ENCODE measurements at places on chromosomes 6 and 20.
A peak's percentile ranks its signal among the peaks of the same experiment; 100 is the strongest.

- no peak for DNase-seq
Observed at GRCh38 chr6:9999796-10000195, 415.1 kb downstream of the TFAP2A start.

DNA sequence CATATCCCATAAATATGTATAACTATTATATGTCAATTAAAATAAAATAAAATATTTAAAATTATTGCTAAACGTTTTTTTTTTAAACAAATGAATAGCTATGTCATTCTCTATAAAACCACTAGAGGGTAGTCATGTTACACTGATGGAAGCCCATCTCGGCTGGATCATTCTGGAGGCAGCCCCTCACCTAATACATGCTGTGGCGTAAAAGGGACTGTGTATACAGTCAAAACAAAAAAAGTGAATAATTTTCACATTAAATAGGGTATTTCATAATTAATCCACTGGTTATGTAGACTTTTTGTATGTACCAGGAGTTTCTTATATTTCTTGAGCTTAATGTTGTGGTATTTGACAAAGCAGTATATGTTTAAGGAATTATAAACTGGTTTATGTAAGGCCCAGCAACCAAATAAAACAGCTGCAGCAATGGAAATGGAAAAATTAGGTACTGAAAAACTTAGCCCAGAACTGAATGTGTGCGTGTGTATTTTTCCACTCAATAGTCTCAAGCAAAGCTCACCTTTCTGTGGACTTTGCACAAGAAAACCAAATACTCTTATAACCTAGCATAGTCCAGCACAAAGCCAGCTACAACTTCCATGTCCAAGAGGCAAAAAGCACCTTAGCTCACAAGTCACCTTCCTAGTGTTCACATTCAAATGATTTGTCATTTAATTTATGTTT is 81.7 kb downstream of the COL9A1 start:
- DNase-seq, result no peak

- peak; percentile 38 for DNase-seq
Observed at GRCh38 chr6:81515562-81516453, 236.7 kb downstream of the TENT5A start.

- no peak for DNase-seq
Observed at GRCh38 chr6:28884423-28885131, 39.2 kb downstream of the TRIM27 start.

GRCh38 chr6:42017021-42017643 is 33.2 kb upstream of the TAF8 start:
- peak; percentile 41 for DNase-seq

DNA sequence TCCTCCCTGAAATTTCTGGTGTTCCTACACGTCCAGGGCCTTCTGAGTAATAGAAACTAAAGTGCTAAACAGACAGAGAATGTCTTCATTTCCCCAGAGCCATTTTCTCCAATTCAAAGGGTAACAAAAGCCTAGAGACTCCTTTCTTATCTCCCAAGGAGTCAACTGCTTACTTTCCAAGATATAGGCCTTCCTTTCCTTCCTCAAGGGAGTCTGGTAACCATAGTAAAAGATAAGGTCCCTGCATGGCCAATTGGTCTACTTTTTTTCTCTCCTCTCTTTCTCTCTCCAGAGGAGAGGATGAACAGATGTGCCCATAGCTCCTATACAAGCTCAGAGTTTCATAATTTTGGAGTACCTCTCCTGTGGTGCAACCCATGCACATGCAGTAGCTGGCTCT is 185.7 kb downstream of the ASCC3 start:
- no peak for DNase-seq

DNA sequence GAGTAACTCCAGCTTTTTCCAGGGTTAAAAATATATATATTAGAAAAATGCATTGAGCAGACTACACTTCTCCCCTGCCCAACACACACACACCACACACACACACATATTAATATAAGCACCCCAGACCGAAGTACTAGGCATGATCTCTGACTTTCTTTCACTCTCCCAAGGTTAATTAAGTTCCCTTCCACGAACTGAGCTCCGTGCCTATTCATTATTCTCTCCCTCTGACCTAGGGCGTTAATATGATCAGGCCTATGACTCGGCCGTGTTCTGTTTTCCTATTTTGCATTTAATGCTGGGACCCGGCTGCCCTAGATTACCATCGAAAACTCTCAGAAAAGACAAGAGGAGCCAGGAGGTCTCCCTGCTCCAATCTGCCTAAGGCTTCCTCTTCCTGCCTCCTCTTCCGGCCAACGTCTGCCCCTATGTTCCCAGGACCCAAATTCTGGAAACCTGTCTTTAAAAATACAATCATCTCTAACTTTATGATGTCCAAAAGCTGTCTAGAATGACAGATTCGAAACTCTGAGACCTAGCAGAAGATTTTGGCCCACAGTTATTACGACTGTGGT is 6.1 kb upstream of the POU3F2 start:
- no peak for DNase-seq

GRCh38 chr6:44064089-44064947 is 62.9 kb downstream of the MRPL14 start:
- no peak for DNase-seq

DNA sequence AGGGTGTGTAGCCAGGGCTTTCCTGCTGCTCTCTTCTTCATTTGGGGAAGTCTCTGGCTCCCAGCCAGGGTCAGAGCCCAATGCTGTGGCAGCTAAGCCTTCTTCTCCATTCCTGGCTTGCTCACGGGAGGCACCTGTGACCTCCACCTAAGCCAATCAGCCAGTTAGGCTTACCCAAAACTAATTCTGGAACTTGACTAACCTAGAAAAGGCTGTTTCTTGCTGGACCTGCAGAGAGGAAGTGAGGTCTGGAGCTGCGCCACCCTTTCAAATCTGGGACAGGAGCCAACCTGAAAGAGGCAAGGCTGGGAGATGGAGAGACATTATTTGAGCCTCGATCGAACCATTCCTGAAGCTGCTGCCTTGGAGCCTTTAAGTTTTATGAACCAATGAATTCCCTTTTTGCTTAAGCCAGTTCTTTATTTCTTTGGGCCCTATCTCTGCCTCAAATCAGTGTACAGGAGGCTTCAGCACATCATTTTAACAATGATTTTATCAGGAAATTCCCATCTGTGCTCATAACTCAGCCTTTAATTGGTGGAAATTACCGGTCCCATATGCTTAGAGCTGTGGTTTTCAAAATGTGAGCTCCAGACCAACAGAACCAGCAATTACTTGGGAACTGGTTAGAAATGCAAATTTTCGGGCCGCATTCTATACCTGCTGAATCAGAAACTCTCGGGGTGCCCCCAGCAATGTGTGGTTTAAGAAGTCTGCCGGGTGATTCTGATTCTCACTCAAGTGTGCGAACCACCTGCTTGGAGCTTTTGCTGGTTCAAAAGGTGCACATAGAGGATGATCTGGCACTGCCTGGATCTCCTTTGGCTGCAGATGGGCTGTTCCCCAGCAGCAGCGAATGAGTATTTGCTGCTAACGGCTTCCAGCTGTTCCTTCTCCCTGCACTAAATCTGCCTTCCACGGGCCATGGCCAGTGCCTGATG is 97.4 kb upstream of the RNF24 start:
- no peak for DNase-seq

DNA sequence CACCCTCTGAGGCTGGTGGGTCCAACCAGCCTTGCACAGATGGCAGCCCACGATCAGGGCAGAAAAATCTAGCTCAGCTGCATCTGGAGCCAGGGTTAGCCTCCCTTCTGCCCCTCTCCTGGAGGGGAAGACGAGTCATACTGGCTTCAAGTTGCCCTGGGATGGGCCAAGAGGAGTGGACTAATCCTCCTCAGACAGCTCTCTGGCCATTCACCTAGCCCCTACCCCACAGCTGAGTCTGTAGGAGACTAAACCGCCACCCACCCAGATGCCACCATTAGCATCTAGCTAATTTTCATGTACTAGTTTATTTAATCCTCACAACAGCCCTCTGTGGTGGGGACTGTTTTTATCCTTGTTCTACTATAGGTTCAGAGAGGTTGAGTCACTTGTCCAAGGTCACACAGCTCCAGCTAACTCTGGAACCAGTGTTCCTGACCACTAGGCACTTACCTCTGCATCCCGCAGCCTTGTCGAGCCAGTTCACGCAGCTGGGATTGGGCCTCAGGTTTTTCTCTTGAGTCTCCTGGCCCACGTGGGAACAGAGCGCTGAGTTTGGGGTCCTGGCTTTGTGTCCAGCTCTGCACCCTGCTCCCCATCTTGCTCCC is 48.5 kb upstream of the CCDC167 start:
- no peak for DNase-seq

DNA sequence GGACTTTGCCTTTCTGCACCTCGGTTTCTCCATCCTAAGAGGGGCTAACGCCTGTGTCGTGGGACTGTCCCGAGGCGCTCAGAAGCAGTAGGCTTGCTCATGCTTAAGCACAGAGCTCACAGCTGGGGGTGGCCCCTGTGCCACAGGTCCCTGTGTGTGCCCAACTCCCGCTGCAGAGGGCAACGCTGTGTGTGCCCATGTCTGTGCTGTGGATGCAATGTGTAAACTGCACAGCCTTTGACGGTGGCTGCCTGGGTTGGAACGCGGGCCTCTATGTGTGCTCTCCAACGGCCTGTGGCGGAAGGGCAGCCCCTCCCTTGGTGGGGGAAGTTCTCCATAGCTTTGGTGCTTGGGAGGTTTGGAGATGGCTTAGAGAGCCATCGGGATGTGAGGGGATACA is 10.7 kb upstream of the GATA5 start:
- no peak for DNase-seq

- DNase-seq, result no peak
Observed at GRCh38 chr6:154792761-154793160, 59.5 kb downstream of the SCAF8 start.

DNA sequence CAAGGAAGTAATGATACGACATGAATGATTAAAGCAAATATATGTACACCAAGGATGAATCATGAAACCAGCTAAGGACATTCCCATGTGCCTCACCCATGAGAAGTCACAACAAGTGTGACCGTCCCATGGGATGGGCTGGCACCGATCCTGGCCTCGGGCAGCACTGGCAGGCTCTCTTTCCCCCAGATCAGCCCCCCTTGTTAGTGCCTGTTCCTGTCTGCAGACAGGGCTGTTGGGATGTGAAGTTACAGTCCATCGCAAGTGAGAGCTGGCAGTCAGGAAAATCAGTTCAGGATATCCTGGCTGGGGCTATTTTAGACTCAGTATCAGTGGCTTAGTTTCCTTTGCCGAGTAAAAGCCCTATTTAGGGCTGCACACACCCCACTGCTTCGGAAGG is 129.2 kb upstream of the SNX9 start:
- no peak for DNase-seq

- DNase-seq, result no peak
Observed at GRCh38 chr6:33213989-33214335, 5.7 kb downstream of the RING1 start.

DNA sequence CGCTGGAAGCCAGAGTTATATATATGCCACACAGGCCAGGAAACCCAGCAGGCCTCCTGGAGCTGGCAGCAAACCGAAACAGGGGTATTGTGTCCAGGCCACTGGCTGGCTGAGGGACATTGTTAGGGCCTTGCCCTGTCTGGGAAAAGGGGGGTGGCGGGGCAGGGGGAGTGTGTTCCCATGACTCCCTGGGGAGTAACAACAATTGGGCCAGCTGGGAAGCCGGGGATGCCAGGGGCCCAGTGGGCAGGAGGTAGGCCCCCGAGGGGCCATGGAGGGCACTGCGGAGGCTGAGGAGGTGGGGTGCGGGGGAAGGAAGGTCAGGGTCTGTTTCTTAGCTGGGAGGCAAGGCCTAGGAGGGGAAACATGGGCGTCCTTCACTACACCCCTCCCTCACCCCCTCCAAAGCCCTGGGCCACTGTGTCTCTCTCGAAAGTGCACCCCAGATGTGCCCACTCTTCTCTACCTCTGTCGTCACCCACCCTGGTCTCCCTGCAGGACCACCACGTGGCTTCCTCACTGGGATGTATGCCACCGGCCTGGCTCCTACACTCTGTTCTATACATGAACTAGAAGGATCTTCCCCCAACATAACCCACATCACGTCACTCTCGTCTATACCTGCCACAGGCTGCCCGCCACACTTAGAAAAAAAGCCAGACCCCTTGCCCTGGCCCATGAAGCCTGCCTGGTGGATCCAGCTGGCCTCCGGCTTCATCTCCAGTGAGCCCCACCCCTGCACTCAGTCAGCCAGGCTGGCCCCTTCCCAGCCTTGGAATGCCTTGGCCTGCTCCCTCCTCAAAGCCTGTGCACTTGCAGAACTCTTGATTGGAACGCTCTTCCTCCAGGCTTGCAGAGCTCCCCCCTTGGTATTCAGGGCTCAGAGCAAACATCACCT is 7.8 kb upstream of the E2F1 start:
- DNase-seq, result no peak

- DNase-seq, result no peak
Observed at GRCh38 chr20:31869942-31870725, at the start of the genes DUSP15 and TTLL9. TSS of gene DUSP15 (minus strand) at chr20:31870527. CDS start at chr20:31870337, 190 bp downstream. TSS of gene TTLL9 (plus strand) at chr20:31870634. CDS start at chr20:31871127, 493 bp downstream.

- DNase-seq, result no peak
Observed at GRCh38 chr20:48141660-48142515, 356.6 kb upstream of the SULF2 start.

GRCh38 chr6:39812496-39812852 is 20.3 kb downstream of the DAAM2 start:
- DNase-seq, result no peak

DNA sequence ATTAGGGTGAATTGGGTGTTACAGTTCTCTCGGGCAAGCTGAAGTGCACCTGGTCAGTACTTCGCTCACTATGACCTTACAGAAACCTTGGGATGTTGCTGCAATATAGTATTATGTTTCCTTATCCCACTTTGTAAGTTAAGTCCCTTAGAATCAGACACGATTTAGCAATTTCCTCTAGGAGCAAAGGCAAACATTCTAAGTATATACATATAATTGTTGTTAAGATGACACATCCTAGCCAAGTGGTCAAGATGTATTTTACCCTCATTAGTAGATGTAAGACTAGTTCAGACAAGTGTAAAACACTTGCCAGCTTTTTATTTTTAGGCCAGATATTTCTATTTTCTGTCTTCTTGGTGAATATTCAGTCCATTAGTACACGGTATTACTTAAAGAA is 31.1 kb upstream of the RGS17 start:
- no peak for DNase-seq

DNA sequence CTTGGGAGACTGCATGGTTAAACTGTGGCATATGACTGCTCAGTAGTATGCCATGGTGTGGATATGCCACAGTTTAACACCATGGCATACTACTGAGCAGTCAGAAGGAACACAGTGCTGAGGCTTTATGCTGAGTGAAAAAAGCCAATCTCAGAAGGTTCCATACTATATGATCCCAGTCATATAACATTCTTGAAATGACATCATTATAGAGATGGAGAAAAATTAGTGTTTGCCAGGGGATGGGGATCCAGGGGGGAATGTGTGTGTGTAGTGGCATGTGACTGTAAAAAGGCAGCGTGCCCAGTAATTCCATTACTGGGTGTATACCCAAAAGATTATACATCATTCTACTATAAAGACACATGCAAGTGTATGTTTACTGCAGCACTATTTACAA is 85.8 kb downstream of the FOXF2 start:
- no peak for DNase-seq

GRCh38 chr6:152167641-152168603 is 360.4 kb downstream of the ESR1 start:
- no peak for DNase-seq

Measured in GM04503 (cell line).